ENCODE measurements at places on chromosomes 1 and 21. TPM values are rescaled to one million over a fixed set of nuclear protein-coding genes. Genes with fewer than 3 reads are reported as not detected.

KLHDC7A gene
- not detected for total RNA-seq

COL18A1 gene
- total RNA-seq: 15.2 TPM

APOBEC4 gene
- total RNA-seq: not detected

SH3D21 gene
- total RNA-seq: 2.6 TPM

TMPRSS3 gene
- total RNA-seq: 1.5 TPM

CYP2J2 gene
- total RNA-seq: 0.28 TPM

IFNAR1 gene
- total RNA-seq: 26.8 TPM

AIRE gene
- total RNA-seq: 0.16 TPM

IGSF8 gene
- total RNA-seq: 33.1 TPM

SELP gene
- 1.4 TPM for total RNA-seq

FCGR3A gene
- total RNA-seq: 0.25 TPM

TDRD10 gene
- not detected for total RNA-seq

COL6A2 gene
- 26.4 TPM for total RNA-seq
